Adrenal gland (tissue), 19 donors: ENCODE measurements at places on chromosomes 2 and 18.

DNA sequence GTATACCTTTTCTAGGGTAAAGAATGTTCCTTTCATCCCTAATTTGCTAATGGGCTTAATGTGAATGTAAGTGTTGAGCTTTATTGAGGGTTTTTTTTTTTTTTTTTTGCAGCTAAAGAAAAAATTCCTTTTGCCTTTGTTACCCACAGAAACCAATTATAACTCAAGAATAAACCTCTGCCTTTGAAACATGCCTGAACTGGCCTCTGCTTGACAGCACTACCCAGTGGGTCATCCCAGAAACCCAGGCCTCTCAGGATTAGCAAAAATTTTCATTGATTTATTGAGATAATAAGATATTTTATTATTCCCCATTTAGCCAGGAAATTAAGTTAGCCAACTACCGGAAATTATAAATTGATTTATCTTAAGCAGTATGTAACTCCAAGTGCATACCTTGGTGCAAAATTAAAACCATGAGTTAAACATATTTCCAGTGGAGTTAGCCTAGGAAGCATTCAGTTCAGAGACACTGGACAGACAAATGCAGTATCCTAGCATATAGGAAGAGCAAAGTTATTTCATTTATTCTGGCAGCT is 67.0 kb upstream of the RASGRP3 start:
- DNase-seq: no peak

DNA sequence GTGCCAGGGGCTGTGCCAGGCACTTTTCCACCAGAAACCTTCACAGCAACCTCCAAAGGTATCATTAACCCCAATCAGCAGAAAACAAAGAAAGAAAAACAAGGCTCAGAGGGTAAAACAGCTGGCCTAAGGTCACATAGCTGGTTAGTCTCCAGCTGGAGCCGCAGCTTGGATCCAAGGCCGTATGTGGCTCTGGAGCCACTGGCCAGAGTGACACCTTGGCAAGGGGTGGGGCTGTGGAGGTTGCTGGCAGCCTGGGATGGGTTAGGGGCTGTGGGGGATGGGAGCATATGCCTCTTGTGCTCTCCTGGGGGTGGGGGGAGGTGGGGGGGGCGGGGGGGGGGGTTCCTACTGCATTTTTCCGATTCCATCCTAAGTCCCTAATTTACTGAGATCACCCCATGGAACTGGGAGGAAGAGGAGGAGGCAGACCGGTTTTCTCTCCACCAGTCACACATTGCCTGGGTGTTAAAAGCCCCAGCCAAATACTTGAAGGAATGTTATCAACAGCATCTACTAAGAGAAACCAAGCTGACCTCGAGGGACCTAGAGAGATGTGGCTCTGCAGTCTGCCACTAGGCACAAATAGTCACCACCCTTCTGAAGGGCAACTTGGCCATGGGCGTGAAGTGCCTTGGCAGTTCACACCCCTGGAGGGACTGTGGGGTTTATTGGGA is 8.0 kb downstream of the HAAO start:
- peak; percentile 48 for DNase-seq

- no peak for DNase-seq
These were observed 131.6 kb upstream of the DLGAP1 start for GRCh38 chr18:4586731-4587130.

DNA sequence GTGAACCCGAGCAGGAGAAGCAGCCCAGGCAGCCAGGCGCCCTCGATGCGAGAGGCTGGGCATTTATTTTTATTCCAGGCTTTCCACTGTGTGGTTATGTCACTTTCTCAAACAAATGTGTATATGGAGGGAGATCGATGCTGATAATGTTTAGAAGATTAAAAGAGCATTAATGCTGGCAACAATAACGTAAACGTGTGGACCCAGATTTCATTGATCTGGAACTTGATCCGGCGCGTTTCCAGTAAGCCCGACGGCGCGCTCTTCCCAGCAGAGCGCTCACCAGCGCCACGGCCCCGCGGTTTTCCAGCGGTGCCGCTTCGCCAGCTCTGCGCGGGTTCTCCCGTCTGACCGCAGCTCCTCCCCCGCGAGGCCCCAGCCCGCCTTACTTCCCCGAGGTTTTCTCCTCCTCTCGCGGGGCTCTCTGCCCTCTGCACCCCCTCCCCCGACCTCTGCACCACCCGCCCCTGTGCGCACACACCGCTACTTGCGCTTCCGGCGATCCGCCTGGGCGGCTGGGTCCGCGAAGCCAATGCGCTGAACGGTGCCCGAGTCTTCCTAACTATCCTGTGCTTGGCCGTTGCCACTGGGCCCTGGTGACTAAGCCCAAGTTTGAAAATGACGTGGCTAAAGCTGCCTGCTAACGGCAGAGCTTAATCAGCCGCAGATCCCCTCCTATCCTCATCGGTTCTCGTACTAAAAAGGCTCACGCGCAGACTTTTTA is 6.1 kb downstream of the ONECUT2 start:
- DNase-seq: no peak

GRCh38 chr2:128646691-128647090 is 328.0 kb upstream of the HS6ST1 start:
- no peak for DNase-seq
